ENCODE measurements at places on chromosomes 13 and 19. TPM values are rescaled to one million over a fixed set of nuclear protein-coding genes. Genes with fewer than 3 reads are reported as not detected.

- H3K4me3 ChIP-seq = no peak overlapping the region
- H3K4me1 ChIP-seq = no peaks in the 10 kb centered on the region
- DNase-seq = no peak
- H3K27ac ChIP-seq = no peak overlapping the region
Measured at GRCh38 chr13:114174529-114174961, 4.5 kb upstream of the CFAP97D2 start.

DNA sequence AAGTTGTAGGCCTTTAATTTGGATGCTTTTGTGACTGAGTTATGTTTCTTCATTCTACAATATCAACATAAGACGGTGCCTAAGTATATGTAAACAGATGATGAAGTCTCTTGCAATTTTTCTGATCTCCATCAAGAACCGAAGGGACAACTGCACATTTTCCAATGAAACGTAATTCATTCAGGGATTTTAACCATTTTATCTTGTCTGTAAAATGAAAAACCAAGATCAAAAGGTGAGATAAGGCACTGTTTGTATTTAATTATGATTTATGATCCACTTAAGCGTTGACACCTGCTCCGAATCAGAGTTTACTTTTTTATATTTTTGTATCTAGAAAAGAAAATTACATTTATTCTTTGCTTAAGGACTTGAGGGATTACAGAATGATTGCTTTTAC lies 556.8 kb upstream of the ARGLU1 start:
- H3K27ac ChIP-seq = no peak overlapping the region
- no peaks in the 10 kb centered on the region for H3K36me3 ChIP-seq
- peaks cover 2% of the 10 kb centered on the region for H3K27me3 ChIP-seq
- no peak overlapping the region for H3K4me3 ChIP-seq
- no peaks in the 10 kb centered on the region for H3K4me1 ChIP-seq

DNA sequence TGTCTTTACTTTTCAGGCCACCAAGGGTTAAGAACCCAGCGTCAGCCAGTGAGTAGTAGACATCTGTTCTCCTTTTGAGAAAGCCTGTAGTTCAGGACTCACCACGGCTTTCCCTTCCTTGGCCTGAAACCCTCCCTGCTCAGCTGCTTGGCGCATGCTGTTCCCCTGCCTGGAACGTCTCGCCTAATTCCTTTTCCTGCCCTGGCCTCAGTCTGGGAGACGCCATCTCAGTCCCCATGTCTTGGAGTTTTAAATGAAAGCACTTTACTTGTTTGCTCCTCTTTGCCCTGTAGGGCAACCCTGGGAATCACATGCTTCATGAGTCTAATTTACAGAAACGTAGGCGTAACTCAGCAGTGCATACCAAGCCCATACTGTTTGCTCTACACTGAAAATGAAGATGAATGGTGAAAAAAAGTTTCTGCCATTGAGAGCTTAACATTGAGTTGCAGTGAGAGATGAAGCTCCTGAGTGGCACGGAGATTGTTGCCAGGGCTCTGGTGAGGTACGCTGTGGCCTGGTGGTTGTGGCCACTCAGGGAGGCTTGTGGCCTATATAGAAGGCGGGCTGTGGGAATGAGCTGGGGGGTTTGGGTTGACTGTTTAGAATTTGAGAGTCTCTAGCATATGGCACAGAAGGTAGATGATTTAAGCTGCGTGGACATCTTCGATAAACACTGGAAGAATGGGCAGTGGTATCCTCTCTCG lies 52.8 kb downstream of the GATAD2A start:
- no peak overlapping the region for H3K4me3 ChIP-seq
- H3K36me3 ChIP-seq = no peaks in the 10 kb centered on the region
- peak overlapping the region; percentile 81 for H3K27ac ChIP-seq

DNA sequence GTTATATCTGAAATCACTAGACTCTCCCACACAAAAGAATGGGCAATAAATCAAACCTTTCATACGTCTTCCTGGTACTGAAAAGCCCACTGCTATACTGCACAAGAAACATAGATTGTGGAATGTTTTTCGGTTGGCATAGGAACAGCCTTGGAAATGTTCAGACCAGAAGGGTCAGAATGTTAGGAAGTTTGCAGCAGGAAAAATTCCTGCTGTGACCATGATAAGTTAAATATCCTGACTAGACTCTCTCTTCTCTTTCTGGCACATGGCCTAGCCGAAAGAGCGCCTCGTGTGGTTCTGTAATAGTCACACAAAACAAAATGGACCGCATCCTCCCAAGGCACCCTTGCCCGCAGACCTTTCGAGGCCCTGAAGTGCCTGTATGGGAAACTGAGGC lies 427.2 kb downstream of the COG6 start:
- no peaks in the 10 kb centered on the region for H3K4me1 ChIP-seq
- H3K36me3 ChIP-seq = no peaks in the 10 kb centered on the region
- no peak overlapping the region for H3K4me3 ChIP-seq
- no peak for DNase-seq

DNA sequence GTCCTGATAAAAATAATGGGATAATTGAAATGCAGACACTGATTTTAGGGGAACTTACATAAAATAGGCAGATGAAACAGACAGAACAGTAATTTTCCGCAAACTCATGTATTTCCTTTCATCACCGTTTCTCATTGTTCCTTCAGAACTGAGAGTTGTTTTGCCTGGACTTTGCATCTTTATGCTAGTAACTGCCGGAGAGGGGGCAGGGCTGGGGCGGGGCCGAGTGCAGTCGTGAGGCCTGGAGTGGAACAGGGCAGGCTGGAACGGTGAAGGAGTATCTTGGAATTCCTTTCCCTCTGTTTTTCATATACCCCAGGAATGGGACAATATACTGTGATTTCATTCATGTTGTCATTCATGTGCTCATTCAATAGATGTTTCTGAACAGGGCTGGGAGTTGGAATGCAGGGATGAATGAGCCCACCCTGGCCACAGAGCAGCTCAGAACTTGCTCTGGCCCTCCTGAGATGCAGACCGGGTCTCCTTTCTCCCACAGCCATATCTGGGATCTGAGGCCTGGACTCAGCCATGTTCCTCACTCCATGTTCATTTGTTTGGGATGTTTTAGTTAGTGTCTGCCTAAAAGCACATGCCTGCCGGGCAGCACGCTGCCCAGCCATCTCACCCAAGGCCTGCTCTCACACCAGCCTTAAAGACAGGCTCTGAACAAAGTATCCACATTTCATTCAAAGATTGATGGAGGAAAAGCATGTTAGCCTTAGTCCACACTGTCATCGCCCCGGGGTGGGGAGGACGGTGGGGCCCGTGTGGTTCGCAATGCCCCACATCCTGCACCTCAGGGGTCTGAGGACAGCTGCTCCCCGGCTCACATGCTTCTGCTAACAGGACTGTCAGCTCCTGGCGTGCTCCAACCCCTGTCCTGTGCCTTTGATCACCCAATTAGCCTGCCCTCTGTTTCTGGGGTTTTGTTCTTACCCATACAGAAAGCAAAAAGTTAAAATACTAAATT lies 92.9 kb downstream of the SOX1 start:
- H3K36me3 ChIP-seq = no peaks in the 10 kb centered on the region
- no peaks in the 10 kb centered on the region for H3K4me1 ChIP-seq
- peaks cover 9% of the 10 kb centered on the region for H3K27me3 ChIP-seq
- no peak overlapping the region for H3K27ac ChIP-seq

DNA sequence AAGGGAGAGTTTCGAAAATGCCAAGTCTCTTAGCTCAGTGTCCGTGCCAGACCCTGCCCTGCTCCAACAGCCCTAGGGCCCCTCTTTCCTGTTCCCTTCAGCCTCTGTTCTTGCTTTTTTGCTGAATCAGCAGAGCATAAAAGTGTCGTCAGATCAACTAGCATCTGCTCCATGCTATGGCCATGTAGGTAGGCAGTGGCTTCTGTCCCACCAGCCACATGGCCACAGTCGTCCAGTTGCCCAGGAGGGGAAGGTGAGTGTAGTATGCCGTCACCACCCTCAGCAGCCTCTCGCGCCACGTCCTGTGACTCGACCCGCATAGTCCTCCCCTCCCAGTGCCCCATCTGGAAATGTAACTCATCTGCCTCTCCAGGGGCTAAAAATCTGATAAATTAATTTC lies 50.9 kb upstream of the ATP11A start:
- no peaks in the 10 kb centered on the region for H3K36me3 ChIP-seq
- no peak overlapping the region for H3K4me3 ChIP-seq
- no peak overlapping the region for H3K27ac ChIP-seq
- peaks cover 50% of the 10 kb centered on the region for H3K27me3 ChIP-seq
- no peaks in the 10 kb centered on the region for H3K4me1 ChIP-seq

DNA sequence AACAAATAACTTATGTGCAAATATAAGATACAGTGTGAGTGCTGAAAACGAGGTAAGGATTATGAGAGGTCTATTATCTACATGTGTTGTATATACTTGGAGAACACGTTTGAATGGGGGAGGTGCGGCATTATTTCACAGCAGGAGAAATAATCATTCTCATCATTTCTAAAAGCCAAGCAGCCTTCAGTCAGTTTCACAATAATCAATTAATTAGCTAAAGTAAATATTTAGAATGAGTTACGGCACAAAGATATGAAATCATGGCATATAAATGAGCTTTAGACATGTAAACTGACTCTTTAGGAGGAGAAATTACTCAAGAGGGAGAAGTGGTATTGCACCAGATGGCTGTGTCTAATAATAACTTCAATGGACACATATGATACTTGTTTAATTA lies 366.6 kb downstream of the DNAJC15 start:
- no peak for DNase-seq
- no peaks in the 10 kb centered on the region for H3K36me3 ChIP-seq
- H3K27ac ChIP-seq = peak overlapping the region; percentile 89

- DNase-seq = no peak
- H3K27ac ChIP-seq = no peak overlapping the region
- H3K36me3 ChIP-seq = no peaks in the 10 kb centered on the region
- no peaks in the 10 kb centered on the region for H3K4me1 ChIP-seq
- no peaks in the 10 kb centered on the region for H3K27me3 ChIP-seq
Measured at GRCh38 chr13:73220966-73221720, 162.3 kb downstream of the KLF5 start.

DNA sequence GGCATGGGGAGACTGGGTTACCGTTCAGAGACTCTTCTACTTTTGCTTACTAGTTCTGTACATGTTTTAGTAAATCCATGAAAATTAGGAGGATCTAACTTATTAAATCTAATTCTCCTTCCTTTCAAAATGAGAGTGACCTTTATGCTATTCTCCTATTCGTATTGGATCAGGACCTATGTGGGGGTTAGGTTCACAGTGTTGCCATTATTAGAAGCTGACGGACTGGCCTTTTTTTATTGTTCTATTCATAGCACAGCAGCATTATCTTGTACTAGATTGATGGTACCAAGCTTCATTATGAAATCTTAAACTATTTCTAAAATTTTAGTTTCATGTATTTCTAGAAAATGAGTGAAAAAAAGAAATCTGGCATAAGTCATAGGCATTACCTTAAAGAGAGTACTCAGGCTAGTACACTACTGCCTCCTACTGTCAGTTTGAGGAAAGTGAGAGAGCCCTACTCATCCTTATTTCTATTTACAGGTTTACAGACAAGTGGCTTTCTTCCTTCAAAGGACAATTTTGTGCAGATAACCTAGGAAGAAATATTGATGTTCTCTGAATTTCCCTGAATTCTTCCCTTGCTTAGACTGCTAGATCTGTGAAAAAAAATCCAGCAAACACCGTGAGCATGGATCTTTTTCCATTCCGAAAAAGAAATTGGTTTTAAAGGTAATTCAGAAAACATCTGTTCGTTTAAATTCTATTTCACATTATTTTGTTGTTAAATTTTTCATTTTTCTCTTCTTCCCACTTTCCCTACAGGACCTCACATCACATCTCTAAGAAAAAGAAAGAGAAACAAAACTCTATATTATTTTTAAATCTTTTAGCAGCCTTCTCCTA lies 485.5 kb downstream of the DIAPH3 start:
- peaks cover 4% of the 10 kb centered on the region for H3K4me1 ChIP-seq
- H3K4me3 ChIP-seq = no peak overlapping the region
- H3K36me3 ChIP-seq = no peaks in the 10 kb centered on the region
- no peak overlapping the region for H3K27ac ChIP-seq
- no peak for DNase-seq

GRCh38 chr19:7000333-7000732 lies 20.9 kb downstream of the MBD3L2B start:
- no peak overlapping the region for H3K4me3 ChIP-seq
- DNase-seq = no peak
- no peaks in the 10 kb centered on the region for H3K27me3 ChIP-seq
- no peak overlapping the region for H3K27ac ChIP-seq
- no peaks in the 10 kb centered on the region for H3K36me3 ChIP-seq

The IGSF23 gene
- 0.23 TPM for polyA plus RNA-seq

The PRTN3 gene
- 0.04 TPM for polyA plus RNA-seq

The MAST1 gene
- 0.09 TPM for polyA plus RNA-seq

The RRAS gene
- 39.9 TPM for polyA plus RNA-seq

The NEK3 gene
- polyA plus RNA-seq = 4.8 TPM

Data from psoas muscle (tissue), 8 donors.